ENCODE measurements at places on chromosomes 4 and X.

DNA sequence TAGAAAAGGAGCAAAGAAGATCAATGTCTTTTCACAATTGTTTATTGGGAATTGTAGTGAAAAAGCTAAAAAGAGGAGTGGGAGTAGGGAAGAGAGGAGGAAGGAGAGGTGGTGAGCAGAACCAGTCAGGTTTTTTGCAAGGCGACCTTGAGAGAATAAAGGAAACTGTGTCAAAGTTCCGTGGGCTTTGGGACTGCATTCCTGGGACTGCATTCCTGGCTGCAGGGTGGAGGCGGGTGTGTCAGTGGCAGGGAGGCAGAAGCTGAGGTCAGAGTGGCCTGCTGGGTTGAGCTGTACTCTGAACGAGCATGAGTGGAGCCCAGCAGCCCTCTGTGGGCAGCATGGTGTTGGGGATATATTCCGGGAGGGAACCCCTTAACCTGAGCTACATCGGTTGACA lies 66.8 kb upstream of the UCP1 start:
- no peak for DNase-seq

GRCh38 chrX:54564936-54565335 lies 34.9 kb downstream of the GNL3L start:
- no peak for DNase-seq

DNA sequence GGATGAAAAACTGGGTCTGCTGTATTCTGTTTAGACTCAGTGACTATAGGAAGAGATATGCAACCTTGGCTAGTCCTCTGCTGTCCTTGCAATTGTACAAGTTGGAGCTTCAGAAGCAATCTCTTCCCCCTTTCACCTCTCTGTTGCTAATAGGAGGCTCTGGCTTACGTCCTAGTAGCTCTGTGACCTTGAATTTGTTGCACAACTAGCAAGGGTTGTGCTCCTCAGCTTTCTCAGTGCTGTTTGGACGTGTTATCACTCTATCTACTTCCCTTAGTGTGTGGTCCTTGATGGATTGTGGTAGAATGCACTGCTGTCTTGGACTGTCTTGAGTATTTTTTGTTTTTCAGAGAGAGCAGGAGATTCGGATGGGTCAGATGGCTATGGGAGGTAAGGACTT lies 3.4 kb upstream of the ITGB1BP2 start:
- no peak for DNase-seq

DNA sequence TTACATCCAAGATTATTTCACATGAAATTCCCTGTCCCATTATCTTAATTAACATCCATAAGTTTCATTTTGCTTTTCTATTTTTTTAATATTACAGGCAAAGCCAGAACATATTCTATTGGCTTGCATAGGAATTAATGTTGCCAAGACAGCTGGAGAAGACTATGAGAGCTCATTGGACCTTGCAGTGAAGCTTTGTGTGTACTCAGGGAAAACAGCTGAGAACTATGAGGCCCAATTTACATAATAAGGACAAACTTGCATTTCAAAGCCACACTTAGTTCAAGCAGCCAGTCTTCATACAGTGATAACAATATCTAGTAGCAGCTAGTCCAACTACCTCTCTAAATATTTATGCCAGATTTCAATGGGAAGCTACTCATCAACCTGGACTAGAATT lies 134.4 kb downstream of the DDX53 start:
- DNase-seq = no peak

DNA sequence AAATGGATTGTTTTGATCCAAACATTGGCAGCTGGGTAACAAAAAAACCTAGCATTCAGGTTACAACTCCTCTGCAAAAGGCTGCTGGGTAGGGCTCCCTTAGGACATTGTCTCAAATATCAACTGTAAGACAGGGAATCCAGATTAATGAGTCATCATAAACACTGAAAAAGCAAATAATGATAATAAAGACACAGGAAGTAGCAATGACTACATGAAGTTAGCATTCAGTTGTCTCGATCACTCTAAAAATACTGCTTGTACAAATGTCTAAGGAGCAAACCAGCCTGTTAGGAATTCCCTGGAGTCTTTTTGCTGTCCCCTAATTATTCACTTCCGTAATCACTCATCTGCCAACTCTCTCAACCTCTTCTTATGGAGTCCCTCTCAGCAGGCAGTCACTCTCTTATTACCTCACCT lies 259.2 kb downstream of the GPC3 start:
- DNase-seq = no peak

- no peak for DNase-seq
Measured at GRCh38 chrX:110734271-110734670, 61.3 kb downstream of the CHRDL1 start.

- DNase-seq = no peak
Measured at GRCh38 chr4:107857741-107858140, 33.0 kb downstream of the SGMS2 start.

Data from right lobe of liver (tissue), 6 donors.